T-helper 17 cell (primary cell): ENCODE measurements at places on chromosomes 1 and 21. TPM values are rescaled to one million over a fixed set of nuclear protein-coding genes. Genes with fewer than 3 reads are reported as not detected.

Gene CADM3
- not detected for total RNA-seq

- DNase-seq = no peak
Observed at GRCh38 chr21:44438531-44439210, 16.6 kb upstream of the LRRC3 start.

DNA sequence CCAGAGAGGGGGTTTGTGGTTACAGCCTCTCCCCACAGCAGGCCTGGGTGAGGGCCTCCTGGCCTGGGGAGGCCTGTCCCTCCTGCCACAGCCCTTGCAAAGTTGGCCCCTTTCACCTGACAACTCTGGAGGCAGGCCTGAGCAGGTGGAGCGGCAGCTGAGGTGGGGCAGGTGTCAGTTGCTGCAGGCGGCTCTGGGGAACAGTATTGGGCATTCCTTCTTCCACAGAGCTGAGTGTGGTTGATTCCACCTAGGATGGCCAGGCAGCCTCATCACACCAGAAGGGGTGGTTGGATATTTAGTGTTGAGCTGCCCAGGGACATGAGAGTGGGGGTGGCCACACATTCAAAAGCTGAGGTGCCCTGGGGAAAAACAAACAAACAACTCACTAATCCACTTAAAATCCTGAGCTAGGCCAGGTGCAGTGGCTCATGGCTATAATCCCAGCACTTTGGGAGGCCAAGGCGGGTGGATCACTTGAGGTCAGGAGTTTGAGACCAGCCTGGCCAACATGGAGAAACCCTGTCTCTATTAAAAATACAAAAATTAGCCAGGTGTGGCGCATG lies 31.1 kb downstream of the PIGP start:
- no peak for DNase-seq

- DNase-seq = no peak
Observed at GRCh38 chr1:31934706-31935629, 3.2 kb downstream of the PTP4A2 start.
